ENCODE measurements at places on chromosomes 7 and 10. TPM values are rescaled to one million over a fixed set of nuclear protein-coding genes. Genes with fewer than 3 reads are reported as not detected.

Gene TWIST1
- 28.5 TPM for total RNA-seq

- no peaks in the 10 kb centered on the region for H3K4me1 ChIP-seq
- H3K36me3 ChIP-seq, result no peaks in the 10 kb centered on the region
- no peaks in the 10 kb centered on the region for H3K27me3 ChIP-seq
- no peak overlapping the region for H3K4me3 ChIP-seq
These were observed 32.2 kb downstream of the DNAJB12 start for GRCh38 chr10:72322280-72323058.

Gene JAKMIP3
- 0.42 TPM for total RNA-seq

- H3K36me3 ChIP-seq, result peaks cover 18% of the 10 kb centered on the region
- peak overlapping the region; percentile 97 for H3K27ac ChIP-seq
- H3K4me1 ChIP-seq, result peaks cover 19% of the 10 kb centered on the region
- H3K27me3 ChIP-seq, result no peaks in the 10 kb centered on the region
- peak overlapping the region; percentile 90 for H3K4me3 ChIP-seq
These were observed 1.4 kb downstream of the OTUD1 start for GRCh38 chr10:23439961-23440889.

- H3K27me3 ChIP-seq, result no peaks in the 10 kb centered on the region
- H3K4me3 ChIP-seq, result no peak overlapping the region
- no peaks in the 10 kb centered on the region for H3K36me3 ChIP-seq
- no peak for DNase-seq
These were observed 62.0 kb upstream of the NAMPT start for GRCh38 chr7:106346678-106347217.

GRCh38 chr10:112098682-112099081 lies 84.9 kb downstream of the GPAM start:
- H3K36me3 ChIP-seq, result no peaks in the 10 kb centered on the region
- no peaks in the 10 kb centered on the region for H3K4me1 ChIP-seq
- H3K27me3 ChIP-seq, result no peaks in the 10 kb centered on the region

DNA sequence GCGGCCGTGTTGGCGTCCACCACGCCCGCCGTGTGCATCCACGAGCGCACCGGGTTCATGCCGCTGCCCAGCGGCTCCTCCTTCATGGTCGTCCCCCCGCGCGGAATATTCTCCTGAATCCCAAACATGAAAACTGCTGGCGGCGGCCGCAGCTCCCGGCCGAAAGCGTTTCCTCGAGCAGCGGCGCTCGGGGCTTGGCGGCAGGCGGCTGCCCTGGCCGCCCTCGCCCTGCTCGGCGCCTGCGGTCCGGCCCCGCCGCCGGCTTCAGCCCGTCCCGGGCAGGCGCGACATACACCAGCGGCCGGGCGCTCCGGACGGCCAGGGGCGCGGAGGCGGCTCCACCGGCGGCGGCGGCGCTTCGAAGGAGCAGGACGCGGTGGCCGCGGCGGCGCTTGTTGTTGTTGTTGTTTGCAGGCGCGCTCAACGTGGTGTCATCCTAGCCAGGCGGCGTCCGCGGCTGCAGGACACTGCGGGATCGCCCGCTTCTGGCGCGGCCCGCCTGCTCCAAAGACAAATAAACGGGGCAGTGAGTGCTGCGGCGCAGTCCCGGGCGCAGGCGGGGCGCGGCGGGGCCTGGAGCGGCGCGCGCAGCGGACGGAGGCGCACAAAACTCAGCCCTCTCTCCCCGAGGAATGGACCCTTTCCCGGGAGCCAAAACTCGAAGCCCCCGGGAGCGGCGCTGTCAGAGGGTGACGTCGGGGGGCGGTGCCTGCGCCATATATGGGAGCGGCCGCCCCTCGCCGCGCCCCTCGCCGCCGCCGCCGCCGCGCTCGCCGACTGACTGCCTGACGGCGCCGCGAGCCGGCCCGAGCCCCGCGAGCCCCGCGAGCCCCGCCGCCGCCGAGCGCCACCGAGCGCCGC lies at the start of gene EBF3:
Gene EBF3, minus strand, starts transcription at position 634 of the 861 bp plus-strand sequence. Its CDS starts 506 bp downstream, at position 128.
- H3K4me3 ChIP-seq, result peak within 1 kb of the TSS; percentile 50
- peak; percentile 85 for DNase-seq
- H3K36me3 ChIP-seq, result no peaks in the 10 kb centered on the region

Gene TMEM273
- total RNA-seq, result 33.7 TPM
